ENCODE measurements at places on chromosomes 2 and 18.

DNA sequence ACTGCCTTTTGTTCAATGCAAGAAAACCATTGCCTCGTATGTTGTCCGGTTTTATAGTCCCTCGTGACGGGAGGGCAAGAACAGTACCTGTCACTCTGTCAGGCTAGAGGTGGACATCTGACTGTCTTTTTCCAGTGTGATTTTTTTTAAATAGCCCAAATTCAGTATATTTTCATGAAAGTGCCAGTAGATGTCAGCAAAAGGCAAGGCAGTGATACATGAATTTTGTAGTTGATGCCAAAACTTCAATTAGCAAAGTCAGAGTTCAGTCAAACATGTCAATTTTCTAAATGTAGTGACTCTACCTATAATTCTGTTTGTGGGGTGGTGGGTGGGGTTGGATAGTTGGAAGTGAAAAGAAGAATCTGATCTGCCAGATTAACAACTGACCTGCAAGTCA lies 296.0 kb upstream of the MC4R start:
- no peak for DNase-seq

GRCh38 chr2:202944408-202944807 lies 32.3 kb downstream of the CARF start:
- no peak for DNase-seq

DNA sequence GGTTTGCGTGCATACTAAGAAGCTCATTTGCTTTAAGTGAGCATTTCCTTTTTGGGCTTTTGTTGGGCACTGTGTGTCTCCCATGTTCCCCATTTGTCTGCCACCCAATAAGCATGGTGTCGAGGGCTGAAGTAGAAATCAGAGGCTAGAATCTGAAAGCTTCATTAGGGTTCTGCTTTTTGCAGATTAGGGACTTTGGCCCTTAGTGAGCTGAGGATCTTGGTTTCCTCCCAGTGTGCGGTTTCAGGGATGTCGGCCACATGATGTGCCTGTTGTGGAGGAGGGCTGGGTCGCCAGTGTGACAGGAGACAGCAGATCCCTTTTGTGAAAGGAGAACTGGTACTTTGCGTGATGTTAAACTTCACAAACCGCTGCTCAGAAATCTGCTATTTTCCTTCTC lies 41.1 kb downstream of the PLEKHB2 start:
- no peak for DNase-seq

- no peak for DNase-seq
These were observed 379.4 kb downstream of the RIT2 start for GRCh38 chr18:42736074-42736473.

DNA sequence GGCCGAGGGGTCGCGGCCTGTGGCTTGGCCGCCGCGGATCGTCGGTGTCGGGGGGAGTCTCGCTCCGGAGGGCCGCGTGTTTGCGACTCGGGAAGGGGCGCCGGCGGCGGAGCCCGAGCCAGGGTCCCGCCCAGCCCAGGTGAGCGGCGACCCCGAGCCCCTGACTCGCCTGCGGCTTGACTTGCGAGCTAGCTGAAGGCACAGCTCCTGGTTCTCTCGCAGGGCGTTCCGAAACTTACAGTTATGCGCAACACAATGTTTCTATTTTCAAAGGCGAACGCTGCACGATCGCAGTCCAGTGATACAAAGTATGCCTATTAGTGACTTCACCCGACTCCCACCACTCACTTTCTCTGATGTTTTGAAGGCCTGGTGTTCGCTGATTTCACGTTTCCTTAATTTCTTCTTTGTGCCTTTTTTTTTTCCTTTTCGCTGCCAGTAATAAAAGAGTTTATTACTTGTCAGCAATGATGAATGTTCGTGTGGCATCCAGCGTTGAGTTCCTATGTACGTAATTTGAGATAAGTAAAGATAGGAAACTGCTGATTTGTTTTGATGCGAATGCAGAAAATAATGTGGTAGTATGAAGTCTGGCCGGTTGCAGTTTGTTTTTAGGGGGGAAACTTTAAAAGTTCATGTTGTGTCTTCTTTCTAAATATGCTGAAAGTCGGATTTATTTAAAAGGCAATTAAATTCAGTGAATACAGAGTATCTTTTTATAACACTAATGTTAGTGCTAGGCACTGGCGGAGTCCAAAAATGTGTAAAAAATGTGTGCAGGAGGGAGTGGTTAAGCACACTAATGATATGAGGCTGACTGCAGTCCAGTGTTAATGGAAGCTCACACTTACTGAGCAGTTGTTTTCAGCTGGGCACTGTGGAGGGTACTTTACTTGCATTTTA lies 706 bp downstream of the UBXN2A start:
- no peak for DNase-seq

DNA sequence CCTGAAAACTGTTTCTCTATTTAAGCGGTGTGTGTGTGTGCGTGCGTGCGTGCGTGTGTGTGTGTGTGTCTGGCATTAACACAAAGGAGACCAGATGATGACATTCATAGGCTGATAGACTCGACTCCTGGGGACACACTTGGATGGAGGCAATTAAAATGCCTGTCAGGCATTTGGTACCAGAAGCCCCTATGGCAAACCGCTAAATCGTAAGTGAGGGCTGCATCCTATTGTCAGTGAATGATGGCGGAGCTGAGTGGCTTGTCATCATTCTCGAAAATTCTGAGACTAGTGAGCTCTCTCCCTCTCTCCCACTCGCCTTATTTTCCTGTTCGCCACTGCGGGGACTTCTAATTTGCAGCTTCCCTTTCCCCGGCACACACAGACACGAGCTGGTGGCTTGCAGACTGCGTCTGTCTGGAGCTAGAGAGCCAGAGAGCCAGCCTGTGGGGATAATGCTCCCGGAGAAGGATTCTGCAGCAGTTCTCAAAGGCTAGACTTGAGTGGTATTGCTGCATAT lies 155.4 kb downstream of the MAP2 start:
- no peak for DNase-seq

Measured in left ventricle myocardium inferior (tissue), 1 donor.